ENCODE measurements at places on chromosomes 16 and 17. TPM values are rescaled to one million over a fixed set of nuclear protein-coding genes. Genes with fewer than 3 reads are reported as not detected.

- DNase-seq = no peak
Measured at GRCh38 chr17:80727409-80727755, 182.7 kb downstream of the RPTOR start.

GRCh38 chr17:77237232-77238008, 96.7 kb downstream of the SEC14L1 start:
- DNase-seq = no peak

DNA sequence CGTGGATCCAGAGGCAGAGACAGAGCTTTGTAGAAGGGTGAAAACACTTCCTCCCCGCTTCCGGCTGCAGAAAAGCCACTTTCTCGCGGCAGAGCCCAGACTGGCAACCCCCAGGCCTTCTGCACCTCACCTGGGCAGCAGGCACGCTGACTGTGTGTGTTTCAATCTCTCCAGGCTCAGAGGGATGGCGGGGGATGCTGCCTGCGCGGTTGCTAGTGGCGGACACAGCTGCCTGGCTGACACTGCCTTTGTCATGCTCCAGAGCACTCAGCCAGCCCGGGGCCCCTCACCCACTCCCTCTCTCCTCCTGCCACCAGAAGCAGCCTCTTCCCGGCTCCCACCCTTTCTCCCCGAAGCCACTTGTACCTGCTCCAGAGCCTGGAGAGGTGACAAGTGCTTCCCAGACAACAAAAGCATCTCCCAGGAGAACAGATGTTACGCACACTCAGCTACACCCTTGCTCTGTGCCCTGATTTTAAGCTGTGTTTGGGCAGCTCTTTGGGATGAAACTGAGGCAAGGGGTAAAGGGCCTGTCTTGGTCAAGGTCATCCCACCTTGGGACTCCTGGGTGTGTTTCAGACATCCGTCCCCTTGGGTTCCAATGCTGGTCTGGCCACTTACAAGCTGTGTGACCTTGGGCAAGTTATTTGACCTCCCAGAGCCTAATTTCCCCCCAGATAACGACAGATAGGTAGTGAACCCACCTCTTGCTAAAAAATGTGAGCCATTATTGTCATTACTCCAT, 9.2 kb upstream of the GLIS2 start:
- DNase-seq = no peak

Gene KRT12
- total RNA-seq = not detected

DNA sequence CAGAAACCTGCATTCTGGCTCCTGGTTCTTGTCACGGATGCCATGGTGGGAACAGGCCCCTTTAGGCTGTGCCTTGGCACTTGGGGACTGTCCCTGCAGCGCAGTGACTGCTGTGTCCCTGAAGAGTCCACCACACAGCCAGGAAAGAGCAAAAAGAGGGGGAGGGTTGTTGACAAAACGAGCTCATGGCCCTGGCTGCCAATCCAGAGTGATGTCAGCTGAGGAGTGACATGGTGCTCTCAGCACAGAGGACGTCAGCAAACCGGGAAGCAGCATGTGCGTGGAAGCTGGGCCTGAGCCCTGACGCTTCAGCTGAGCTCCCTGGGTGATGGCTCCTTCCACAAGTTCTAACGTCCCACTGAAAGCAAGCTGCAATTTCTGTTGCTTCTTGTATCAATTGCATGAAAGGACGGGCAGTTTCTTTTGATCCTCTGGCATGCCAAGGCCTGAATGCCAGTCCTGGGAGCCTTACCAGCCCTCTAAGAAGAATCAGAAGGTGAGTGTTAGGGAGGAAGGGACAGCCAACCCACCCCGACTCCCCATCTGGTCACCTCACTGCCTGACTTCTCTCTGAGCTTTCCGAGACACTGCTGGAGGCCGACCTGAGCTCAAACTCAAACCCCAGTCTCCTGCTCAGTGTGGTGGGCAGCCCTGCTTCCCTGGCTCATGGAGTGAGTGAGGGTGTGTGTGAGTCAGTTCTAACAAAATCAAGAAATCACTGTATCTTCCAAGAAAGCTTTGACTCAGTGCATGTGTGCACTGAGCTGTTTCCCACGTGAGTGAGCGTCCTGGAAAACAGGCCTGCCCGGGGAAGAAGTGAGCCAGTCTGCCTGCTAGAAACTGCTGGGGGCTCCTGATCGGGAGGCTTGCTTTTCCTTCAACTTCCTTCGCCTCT, 14.7 kb upstream of the WNT3 start:
- DNase-seq = no peak

GRCh38 chr17:14461227-14461548, 160.3 kb downstream of the HS3ST3B1 start:
- DNase-seq = no peak

Gene ZFP3
- 6.6 TPM for total RNA-seq

Gene TOP3A
- 37.0 TPM for total RNA-seq

Gene CLDN7
- 4.1 TPM for total RNA-seq

DNA sequence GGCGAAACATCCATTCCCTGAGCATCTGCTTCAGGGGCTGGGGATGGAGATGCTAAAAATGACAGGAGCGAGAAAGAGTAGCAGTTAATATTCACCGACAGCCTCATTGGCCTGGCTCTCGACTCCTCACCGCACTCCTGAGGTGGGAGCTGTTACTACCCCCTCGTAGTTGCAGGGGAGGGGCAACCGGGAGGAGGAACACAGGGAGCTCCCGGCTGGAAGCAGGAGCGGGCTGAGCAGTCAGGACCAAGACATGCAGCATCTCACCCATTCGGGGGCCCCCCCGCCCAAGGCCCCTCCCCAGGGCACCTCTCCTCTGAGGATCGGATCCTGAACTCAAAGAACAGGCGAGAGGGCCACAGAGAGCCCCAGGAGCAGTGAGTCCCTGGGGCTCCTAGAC, 4.5 kb upstream of the ACSF3 start:
- DNase-seq = no peak

GRCh38 chr16:67987460-67988160, 7.3 kb upstream of the DPEP3 start:
- no peak for DNase-seq

Gene KIF19
- total RNA-seq = 55.2 TPM

Gene OVCA2
- 12.9 TPM for total RNA-seq

- DNase-seq = no peak
Measured at GRCh38 chr17:68511254-68511670, 968 bp upstream of the PRKAR1A start.

Gene STX4
- total RNA-seq = 93.5 TPM

Gene USP43
- total RNA-seq = 0.18 TPM

- DNase-seq = no peak
Measured at GRCh38 chr17:55254375-55254774, 10.4 kb upstream of the HLF start.

GRCh38 chr17:3923466-3924190, 7.4 kb upstream of the P2RX1 start:
- DNase-seq = no peak

Gene TNP2
- not detected for total RNA-seq

DNA sequence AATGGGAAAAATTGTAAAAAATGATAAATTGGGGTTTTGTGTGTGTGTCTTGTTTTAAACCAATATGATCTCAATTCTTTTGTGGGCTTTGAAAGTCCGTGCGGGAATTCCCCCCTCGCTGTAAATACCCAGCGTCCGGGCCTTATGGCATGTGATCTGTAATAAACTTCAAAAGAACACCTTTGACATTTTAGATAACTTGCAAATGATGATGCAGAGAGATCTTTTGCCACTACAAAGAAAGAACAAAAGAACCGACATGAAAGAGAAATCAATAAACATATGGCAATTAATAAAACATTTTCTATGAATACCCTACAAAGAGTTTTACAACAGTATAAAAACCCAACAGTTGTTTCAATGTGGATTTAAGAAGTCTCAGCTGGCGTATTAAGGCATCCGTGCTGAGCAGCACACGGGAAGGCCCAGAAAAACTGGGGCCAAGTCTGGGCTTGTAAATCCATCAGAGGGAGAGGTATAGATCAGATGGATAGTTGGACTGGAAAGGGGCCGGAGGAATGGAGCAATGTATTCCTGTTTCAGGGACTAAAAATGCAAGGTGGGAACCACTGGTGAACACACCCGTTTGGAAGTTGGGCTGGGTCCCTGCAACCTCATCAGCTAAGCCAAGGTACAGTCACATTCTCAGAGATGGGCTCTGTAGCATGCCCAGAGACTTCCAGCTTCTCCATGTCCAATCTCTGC, 115.2 kb downstream of the IRX5 start:
- DNase-seq = no peak

- no peak for DNase-seq
Measured at GRCh38 chr16:76162046-76162445, 115.2 kb upstream of the CNTNAP4 start.

DNA sequence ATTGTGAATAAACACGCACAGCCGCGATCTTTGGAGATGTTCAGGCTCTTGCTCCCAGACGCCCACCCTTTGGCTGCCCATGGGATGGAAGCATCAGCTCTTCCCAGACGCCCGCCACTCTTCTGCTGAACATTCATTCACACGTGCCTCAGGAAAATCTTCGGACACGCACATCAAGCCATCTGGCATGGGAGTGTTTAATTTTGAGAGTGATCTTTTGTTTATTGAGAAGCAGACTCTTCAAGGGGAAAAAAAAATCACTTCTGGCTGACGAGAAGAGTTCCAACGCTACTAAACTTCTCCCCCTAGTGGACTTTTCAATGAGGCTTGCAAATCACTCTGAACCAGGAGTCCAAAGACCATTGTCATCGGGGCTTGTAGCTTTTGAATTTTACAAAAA, 62.0 kb upstream of the NUDT7 start:
- no peak for DNase-seq

GRCh38 chr17:79438546-79439334, 172.1 kb downstream of the RBFOX3 start:
- DNase-seq = no peak

DNA sequence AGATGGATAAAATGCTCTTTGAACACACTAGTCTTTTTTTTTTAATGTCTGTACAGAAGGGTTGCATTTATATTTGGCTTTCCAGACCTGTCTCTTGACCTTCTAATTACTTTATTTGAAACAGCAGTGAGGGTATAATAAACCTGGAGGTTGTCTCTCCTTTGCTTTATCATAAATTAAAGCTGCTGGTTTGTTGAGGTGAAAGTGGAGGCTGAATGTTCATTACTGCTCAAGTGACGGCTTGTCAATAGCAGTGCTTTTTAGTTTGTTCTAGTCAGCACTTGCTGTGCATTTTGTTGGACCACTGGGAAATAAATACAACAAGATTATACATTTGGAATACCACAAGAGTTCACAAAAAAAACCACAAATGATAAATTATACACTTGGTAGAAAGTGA, 264.2 kb downstream of the IRX3 start:
- DNase-seq = no peak

DNA sequence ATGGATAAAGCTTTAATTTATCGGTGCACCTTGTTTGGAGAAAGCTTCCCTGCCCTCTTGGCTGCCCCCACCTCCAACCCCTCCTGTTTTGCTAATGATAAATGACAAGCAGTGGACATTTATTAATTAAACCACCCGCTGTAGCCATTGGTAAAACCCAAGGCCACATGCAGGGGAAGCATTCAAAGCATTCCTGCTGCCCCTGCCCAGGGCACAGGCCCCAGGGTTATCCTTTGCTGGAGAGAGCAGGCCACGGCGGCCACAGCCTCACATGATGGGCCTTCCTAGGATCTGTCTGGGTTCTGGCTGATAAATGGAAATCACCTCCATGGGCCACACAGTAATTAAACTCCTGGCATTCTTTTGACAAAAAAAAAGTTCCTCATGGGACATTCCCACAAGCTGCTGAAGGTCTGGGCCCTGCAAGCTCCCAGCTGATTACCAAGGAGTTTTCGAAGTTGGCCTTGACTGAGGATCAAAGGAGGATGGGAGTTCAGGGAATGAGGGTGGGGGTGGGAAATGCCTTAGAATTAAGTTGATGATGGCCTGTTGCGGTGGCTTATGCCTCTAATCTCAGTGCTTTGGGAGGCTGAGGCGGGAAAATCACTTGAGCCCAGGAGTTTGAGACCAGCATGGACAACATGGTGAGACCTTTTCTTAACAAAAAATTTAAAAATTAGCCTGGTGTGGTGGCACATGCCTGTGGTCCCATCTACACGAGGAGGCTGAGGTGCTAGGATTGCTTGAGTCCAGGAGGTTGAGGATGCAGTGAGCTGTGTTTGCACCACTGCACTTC, 35.5 kb downstream of the SOST start:
- DNase-seq = no peak

GRCh38 chr17:51643702-51644490, 383.6 kb downstream of the UTP18 start:
- DNase-seq = no peak

Gene KRT26
- total RNA-seq = not detected

DNA sequence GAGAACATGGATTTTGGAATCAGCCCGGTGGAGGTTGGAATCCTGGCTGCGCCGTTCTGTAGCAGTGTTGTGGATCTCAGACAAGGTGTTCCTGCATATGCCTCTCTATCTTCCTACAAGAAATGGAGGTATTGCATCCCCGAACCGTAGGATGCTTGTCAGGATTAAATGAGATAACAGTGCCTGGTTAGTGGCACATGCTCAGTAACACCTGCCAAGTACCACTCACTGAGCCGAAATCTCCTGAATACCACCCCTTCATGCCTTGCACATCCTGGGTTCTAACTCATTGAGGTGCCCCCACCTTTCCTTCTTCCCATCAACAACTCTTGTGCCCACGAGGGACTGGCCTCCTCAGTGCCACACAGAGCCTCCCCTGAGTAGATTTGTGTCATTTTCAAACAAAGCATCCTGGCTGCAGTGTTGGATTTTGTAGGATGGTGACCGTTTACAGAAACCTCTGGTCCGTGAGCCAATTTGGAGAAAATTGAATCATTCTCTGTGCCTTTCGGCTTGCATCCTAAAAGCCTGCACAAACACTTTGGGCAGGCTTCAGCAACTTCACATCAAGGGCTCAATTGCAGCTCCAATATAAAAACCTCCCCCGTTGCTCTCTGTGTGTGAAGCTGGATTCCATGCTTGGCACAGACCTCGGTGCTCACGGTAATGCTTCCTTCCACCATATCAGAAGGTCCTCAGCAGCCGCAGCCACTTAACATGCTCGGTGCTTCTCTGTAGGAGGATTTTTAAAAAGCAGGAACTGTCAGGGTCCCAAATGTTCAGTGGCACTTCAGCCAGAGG, 84.2 kb downstream of the WWOX start:
- DNase-seq = no peak

Gene GPR139
- not detected for total RNA-seq

- no peak for DNase-seq
Measured at GRCh38 chr17:78596871-78597764, 19.9 kb upstream of the DNAH17 start.

Gene PRR35
- total RNA-seq = not detected

Gene CMTM2
- total RNA-seq = 1.5 TPM

DNA sequence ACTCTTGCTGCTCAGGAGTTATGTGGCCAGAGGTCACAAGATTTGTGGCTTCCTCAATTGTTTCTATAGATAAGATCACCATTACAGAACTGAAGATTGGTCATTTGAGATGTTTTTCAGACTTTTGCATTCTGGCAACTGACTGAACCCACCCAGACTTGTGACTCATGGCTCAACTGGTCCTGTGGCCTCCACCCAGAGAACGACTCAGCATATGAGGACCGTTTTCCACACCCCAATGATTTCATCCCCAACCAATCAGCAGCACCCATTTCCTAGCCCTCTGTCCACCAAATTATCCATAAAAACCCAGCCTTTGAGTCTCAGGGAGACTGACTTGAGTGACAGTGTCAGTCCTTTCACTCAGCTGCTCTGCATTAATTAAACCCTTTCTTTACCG, 143.2 kb upstream of the ASIC2 start:
- DNase-seq = no peak

GRCh38 chr17:14360856-14361255, 60.0 kb downstream of the HS3ST3B1 start:
- no peak for DNase-seq
